ENCODE measurements at places on chromosomes 7 and 10. TPM values are rescaled to one million over a fixed set of nuclear protein-coding genes. Genes with fewer than 3 reads are reported as not detected.

GRCh38 chr7:25906760-25907159, 245.2 kb upstream of the NFE2L3 start:
- no peak for DNase-seq

- DNase-seq, result no peak
Observed at GRCh38 chr10:119029613-119030420, at the start of gene NANOS1. NANOS1 (plus strand) TSS chr10:119029714; CDS start chr10:119029802, 88 bp downstream.

DNA sequence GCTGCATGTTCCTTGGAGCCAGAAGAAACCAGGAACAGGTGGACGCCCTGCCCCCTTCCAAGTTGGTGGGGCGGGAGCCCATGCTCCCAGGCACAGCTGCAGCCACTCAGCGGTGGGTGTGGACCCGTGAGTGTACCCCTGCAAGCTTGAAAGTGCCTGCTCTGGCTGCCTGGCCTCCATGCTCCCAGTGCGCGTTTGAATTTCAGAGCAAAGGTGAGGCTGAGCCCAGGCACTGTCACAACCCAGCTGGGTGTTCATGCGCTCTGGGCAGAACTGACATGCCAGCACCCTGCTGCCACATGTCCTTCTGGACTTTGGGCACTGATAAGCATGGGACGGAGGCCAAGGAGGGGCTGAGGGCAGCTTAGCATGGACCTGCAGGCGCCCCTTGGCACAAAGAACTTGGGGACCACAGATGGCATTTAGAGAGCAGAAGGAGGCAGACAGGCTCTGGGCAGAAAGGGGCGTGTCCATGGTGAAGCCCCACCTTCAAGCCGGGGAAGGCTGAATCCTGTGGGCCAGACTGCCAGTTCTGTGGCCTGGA, 402.0 kb upstream of the NRG3 start:
- DNase-seq, result peak; percentile 59

GRCh38 chr7:94832051-94832450, 75.3 kb upstream of the PPP1R9A start:
- DNase-seq, result no peak

- DNase-seq, result no peak
Observed at GRCh38 chr7:3956949-3957348, 655.9 kb downstream of the SDK1 start.

GRCh38 chr10:76711222-76711997, 926.2 kb downstream of the KCNMA1 start:
- DNase-seq, result no peak

DNA sequence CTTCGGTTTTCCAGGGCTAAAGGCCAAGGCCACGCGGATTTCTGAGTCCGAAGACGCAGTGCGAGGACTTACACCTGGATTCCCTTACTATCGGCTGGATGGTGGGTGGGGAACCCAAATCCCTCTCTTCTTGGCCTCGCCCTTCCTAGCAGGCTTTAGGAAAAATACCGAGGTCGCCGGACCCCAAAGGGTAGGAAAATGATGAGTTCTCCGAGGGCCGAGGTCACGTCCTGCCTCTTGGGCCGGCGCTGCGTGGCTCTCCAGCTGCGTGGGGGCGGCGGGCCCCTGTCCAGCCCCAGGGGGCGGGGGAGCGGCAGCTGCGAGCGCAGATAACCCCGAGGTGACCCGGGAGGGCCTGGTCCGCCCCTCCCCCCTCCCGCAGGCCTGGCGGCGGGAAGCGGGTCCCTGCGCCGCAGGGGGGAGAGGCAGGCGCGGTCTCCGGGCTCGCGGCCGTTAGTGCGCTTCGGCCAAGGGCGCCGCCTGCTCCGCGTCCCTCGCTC, 805 bp upstream of the HMX3 start:
- DNase-seq, result no peak

DNA sequence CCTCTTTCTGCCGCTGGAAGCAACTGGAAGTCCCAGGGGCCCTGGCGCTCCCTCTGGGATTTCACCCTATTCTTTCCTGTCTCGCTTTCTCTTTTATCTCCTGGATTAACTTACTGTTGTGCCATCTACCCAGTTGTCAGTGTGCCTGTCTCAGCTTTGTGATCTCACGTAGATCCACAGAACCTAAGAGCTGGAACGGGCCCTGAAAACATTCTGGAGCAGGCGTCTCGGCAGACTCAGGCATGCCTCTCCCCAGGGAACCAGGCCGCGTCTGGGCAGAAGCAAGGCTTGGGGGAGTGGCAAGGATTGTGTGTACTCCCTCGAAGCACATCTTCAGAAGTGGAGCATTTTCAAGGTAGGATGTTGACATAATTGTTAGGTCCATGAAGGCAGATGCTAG, 87.2 kb downstream of the KCNMA1 start:
- DNase-seq, result no peak

DNA sequence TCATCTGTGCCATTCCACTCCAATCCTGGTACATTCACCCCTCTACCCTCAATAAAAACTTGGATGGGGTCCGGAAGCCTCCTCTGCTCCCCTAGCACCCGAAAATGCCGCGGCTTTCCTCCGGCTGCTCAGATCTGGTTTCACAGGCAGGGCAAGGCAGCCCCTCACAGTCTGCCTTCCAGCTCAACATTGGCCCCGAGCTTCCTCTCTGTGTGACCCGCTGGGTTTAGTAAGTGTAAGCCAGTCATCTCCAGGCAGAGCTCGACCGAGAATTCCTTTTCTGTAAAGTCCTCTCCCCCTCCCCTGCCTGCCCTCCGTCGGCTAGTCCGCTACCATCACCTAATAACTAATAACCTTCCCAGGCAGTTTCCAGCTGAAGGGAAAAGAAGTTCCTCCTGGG, 3.4 kb downstream of the INHBA start:
- no peak for DNase-seq

The ENKUR gene
- not detected for total RNA-seq

The CDNF gene
- total RNA-seq, result 1.0 TPM

Data from natural killer cell treated with Interleukin-12 subunit alpha and Interleukin-12 subunit beta and Interleukin-15 and Interleukin-18, amount 100 ng/mL, for 72 hours (primary cell).